ENCODE measurements at places on chromosomes 1 and 21. TPM values are rescaled to one million over a fixed set of nuclear protein-coding genes. Genes with fewer than 3 reads are reported as not detected.

Gene GBP6
- total RNA-seq = not detected

Gene GSTM5
- not detected for total RNA-seq

Gene CD2
- total RNA-seq = not detected

Gene HCN3
- 6.6 TPM for total RNA-seq
